ENCODE measurements at places on chromosomes 6 and 20.

DNA sequence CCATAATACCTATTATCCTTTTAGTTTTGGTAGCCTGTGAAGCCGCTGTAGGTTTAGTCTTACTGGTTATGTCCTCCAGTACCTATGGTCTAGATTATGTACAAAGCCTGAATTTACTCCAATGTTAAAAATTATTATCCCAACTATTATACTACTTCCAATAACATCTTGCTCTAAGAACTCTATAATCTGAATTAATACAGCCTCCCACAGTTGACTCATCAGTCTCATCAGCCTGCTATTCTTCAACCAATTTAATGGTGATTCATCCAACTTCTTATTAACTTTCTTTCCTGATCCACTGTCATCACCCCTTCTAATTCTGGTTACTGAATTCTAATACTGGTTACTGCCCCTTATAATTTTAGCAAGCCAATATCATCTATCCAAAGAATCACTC lies 370.3 kb upstream of the OPRM1 start:
- DNase-seq = no peak

DNA sequence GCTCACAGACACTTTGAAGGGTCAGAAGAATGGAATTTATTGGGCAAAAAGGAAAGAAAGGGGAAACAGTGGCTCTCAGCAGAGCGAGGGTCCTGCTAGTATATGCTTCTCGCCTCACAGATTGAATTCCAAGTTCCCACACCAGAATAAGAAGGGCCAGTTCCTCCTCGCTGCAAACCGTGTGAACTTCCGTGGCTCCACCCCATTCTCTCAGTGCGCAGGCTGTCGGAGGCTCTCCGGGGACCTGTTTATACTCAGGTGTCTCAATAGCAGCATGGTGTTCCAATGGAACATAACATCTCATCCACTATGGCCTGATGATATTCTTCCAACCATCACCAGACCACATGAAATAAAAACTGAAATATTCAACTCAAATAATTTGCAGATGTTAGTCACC lies 4.6 kb downstream of the SAMD3 start:
- DNase-seq = no peak

- no peak for DNase-seq
Measured at GRCh38 chr20:17315407-17316231, 88.8 kb downstream of the PCSK2 start.

GRCh38 chr6:153058909-153059308 lies 56.4 kb upstream of the MTRF1L start:
- DNase-seq = no peak

DNA sequence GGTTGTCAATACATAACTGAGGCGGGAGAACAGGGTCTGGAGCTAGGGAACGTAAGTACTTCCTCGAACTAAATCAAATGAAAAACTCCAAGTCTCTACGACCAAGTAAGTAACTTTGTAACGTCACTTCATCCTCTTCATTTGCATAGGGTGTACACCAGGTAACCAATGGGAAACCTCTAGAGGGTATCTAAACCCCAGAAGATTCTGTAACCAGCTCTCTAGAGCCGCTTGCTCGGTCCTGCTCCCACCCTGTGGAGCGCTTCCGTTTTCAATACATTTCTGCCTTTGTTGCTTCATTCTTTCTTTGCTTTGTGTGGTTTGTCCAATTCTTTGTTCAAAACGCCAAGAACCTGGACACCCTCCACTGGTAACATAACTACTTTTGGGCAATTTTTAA lies 133.5 kb upstream of the TMEM170B start:
- no peak for DNase-seq

- peak; percentile 6 for DNase-seq
Measured at GRCh38 chr6:30102414-30102969, 10.4 kb downstream of the TRIM31 start.

- no peak for DNase-seq
Measured at GRCh38 chr6:83429857-83430610, 817 bp downstream of the ME1 start.

DNA sequence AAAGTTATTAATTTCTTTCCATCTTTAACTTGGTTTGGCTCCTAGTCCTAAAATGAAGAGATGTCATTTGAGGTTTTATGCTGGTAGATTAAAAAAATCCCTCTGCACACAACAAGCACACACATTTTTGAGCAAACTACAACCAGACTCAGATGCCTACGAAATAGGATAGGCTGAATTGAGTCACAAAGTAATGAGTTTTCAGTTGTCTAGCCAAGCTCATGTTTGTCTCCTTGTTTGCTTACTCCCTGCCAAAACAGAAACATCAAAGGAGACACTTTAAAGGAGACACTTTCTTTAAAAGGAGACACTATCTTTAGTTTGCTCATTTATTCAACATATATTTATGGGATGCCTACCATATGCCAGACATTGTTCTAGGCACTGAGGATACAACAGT lies 56.2 kb downstream of the TPBG start:
- no peak for DNase-seq
